ENCODE measurements at places on chromosomes 7 and 10.

GRCh38 chr7:149854611-149855360, 16.6 kb downstream of the ZNF862 start:
- no peak for DNase-seq

DNA sequence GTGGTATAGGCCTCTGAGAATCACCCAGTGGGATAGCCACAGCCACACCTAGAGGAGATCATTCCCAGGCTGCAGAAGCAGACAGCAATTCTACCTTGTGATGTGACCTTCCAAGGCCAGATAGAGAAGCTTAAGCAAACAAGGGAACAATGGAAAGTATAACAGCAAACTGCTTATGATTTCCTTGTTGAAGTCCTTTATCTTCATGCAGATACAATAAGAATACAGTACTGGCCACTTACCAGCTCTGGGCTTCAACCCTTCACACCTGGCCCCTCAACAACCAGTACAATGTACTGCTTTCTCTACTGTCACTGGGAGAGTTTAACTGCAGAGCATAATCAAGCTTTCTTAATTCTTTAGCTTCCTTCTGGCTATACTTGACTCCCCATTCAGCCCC, 22.6 kb upstream of the DDX50 start:
- DNase-seq = no peak

- DNase-seq = peak; percentile 82
These were observed at the start of gene TMEM243 for GRCh38 chr7:87219545-87220025. TSS of gene TMEM243 (minus strand) at chr7:87219732. CDS start at chr7:87219503, 229 bp downstream.

GRCh38 chr7:50681432-50682045, 101.2 kb downstream of the GRB10 start:
- no peak for DNase-seq

GRCh38 chr7:69800495-69800894, 202.2 kb downstream of the AUTS2 start:
- no peak for DNase-seq

DNA sequence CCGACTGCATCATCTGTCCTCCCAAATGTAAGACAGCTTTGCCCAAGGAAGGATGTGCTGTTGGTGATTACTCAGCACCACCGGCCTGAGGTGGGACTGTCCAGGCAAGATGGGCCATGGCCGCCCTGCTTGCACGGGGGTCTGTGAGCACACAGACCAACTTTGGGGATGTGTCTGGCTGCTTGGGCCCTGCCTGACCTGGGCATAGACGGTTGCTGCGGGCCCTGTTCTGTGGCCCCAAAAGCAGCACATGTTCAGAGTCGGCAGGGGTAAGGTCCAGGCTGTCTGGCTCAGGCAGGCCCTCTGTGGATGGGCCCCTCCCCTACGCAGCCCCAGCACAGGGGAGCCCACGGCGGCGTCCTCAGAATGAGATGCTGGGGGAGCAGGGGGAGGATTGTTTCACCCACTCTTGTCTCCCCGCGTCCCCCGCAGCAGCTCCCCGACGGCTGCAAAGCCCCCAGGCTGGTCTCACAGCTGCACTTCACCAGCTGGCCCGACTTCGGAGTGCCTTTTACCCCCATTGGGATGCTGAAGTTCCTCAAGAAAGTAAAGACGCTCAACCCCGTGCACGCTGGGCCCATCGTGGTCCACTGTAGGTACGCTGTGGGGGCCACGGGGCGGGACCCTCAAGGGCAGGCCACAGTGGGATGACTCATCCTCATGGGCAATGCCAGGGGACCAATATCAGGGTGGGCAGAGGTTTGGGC, 58.4 kb downstream of the MKI67 start:
- DNase-seq = no peak

GRCh38 chr10:2978111-2978510, 89.2 kb upstream of the PFKP start:
- no peak for DNase-seq

DNA sequence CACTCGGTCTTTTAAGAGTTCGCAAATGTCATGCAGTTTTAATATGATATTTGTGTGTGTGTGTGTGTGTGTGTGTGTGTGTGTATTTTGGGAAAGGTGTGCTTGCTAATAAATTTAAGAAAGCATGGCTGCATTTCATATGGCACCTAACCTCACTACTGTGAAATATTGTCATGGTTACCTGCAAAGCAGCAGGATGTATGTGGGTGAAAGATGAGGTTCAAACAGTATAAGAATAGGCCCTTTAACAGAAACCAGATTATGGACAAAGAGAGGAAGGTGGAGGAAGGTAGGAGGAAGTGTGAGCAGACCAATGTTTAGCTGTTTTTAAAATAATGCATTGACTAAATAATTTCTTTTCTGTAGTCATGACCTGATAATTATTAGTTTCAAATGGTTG, 73.5 kb upstream of the CACNA2D1 start:
- DNase-seq = no peak

DNA sequence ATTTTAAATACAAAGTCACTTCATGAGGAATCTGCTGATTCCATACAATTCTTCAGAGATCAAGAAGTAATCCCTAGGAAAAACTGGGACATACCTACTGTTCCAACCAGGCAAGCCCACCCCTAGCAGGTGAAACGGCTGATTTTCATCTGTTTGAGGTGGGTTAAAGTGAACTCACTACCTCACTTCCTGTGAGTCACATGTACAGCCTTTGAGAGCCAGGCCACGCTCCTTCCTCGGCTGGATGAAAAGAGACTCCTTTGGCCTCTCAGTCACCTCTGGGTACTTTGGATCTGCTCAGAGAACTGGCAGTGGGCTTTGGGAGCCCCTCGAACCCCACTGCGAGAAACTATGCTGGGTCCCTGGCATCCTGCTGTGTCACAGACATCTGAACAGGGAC, 68.2 kb downstream of the CHST15 start:
- no peak for DNase-seq

- no peak for DNase-seq
These were observed 264.3 kb downstream of the CACNA2D1 start for GRCh38 chr7:82179311-82179710.

- DNase-seq = peak; percentile 24
These were observed 18.7 kb downstream of the HSPA12A start for GRCh38 chr10:116723428-116724281.

- DNase-seq = no peak
These were observed 7.2 kb downstream of the UPP1 start for GRCh38 chr7:48096273-48096672.

DNA sequence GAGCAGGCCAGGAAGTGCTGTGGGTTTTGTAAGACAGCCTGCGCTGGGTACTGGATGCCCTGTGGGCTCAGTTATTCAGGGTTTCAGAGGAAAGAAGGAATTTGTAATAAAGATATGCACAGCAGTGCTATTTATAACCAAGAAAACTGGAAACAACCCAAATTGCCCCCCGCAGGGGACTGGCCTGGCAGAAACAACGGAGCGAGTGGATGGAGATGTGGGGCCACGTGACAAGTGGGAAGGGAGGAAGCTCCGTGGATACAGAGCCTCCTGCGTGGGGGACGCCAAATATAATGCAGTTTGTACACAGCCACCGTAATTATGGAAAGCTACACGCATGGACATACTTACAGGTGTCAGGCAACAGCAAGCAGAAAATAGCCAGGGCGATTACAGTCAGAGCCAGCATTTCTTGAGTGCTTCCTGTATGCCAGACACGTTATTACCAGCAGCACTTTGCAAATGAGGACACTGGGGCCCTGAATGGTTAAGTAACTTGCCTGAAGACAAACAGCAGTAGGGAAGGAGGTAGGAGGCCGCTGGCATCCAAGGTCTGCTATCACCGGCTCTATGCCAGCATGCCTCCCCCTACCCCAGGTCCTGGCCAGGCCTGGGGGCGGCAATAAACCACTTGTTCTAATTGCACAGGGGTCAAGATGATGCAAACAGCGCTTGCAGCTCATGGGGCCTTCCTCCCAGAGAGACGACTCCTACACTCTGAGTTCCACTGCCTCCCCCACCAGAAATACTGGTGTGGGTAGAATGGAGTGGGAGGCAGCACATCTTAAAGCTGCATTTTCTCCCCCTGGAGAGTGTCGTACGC, 8.7 kb upstream of the CAMK2B start:
- DNase-seq = no peak

GRCh38 chr10:43340619-43341018, 30.8 kb upstream of the FXYD4 start:
- DNase-seq = no peak

DNA sequence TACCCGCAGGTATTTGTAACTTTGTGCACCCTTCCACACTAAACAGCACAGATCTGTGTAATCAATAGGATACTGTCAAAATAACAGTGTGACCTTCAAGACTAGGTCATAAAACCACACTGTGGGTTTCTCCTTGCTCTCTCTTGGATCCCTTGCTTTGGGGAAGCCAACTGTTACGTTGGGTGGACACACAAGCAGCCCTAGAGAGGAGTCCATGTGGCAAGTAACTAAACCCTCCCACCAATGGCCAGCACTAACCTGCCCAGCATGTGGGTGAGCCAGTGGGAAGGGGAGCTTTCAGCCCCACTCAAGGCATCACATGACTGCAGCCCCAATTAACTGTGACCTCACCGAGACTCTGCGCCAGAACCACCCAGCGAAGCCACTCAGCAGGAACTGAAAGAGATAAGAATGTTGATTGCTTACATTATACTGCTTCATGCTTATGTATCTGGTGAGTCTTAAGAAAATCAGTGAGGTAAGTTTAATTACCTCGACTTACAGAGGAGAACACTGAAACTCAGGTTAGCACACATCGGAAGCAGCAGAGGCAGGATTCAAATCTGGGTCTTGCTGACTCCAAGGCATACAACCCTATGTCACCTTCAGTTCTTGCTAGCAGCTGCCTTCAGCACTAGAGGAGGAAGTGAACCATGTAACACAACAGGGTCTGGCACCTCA, 9.4 kb upstream of the ZC3HAV1 start:
- DNase-seq = peak; percentile 55

- DNase-seq = peak; percentile 41
These were observed 98.6 kb upstream of the FGFR2 start for GRCh38 chr10:121696854-121697253.

DNA sequence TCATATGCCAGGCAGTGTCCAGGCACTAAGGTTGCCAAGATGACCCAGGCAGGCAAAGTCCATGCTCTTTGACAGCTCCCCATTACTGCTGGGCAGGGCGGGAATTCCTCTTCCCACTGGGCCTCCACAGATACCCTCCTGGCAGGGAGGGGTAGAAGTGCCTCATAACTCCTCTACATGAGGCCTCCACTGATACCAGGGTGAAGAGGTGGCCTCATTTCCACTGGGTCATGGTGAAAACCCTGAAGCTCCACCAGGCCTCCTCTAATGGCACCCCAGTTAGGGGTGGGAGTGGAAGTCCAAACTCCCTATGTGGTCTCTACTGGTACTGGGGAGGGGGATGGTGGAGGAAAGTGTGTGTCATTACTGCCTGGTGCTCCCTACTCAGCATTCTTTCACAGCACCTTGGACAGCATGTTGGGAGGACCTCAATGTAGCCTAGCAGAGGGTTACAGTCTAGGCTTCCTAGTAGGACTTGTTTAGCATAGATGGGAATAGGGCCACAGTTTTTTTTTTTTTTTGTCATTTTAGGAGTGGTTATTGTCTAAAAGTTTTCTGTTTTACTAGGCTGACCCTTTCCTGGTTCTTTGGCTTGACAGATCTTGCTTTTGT, 34.6 kb upstream of the GLCCI1 start:
- DNase-seq = no peak

DNA sequence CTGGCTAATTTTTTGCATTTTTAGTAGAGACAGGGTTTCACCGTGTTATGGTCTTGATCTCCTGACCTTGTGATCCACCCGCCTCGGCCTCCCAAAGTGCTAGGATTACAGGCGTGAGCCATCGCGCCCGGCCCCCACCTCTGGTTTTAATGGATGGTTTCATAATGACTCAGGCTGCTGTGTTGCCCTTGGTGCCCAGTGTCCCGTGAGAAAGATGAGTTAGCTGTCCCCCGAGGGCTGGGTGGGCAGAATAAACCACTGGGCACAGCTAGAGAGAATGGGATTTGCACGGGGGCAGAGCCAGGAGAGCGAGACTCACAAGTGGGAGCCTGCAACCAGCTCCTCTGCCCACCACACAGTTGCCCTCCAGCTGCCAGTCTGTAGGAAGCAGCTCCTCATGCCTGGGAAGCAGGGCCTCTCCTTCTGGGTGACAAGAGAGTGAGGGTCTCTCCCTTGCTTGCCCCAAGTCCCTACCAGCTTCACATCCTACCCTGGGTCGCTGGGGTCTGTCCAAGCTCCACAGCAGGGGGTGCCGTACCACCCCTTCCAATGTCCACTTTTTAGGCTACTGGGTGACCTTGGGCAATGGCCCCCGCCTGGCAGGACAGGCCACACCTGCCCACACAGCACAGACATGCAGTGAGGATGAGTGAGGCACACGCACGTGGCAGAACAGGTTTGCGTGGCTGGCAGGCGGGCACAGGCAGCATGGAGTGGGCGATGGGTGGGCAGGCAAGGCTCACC, 16.1 kb upstream of the NDST2 start:
- no peak for DNase-seq

DNA sequence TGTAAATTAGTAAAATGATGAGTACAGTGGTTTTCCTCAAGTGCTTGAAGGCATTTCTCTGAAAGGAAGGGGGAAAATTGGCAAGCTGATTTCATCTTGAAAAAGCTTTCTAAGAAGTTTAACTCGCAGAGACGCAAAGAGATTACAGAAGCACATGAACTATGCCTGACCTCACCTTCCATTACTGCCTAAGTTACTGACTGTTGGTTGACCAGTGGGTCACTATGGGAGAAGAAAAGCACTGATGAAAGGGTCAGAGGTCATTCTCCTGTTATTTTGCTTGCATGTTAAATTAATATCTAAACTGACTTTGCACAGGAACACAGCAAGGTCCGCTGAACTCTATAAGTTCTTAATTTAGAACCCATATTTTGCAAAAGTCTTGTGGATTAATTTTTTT, 225.6 kb downstream of the ARL4A start:
- no peak for DNase-seq

DNA sequence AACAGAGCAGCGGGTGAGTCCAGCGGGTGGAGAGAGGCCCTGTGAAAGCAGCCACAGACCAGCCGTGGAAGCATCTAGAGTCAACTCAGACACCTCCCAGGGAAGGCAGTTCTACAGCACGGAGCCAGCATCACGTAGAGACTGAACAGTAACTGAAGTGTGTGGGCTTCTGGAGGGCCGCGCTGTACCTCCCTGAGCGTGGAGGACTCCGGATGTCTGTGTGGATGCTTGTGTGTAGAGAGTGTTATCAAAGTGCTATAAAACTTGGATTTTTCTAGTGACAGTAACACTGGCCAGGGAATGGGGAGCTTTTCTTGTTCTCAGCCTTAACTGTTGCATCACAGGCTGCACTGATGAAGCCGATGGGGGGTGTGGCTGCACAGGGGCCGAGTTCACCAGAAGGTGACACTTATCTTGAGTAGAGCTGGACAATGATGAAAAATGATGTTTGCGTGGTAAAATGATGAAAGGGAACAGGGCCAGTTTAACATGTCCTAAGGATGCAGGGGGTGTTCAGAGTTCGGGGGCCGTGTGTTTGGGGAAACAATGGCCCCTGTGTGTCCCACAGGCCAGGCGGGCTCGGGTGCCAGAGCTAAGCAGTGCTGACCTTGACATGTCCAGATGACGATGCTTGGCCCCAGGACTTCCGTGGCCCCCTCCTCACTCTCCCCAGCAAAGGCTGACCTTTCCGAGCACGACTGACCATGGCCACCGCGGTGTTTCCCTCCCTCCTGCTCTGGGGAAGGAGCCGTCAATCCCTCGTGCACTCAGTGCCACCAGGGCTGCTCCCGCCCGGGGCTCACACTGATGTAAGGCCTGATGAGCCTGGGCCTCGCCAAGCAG, 21.9 kb downstream of the MNX1 start:
- DNase-seq = no peak

- DNase-seq = no peak
These were observed 11.8 kb upstream of the PCGF5 start for GRCh38 chr10:91208642-91209041.

- no peak for DNase-seq
These were observed 63.0 kb downstream of the VAX1 start for GRCh38 chr10:117075064-117075463.
